ENCODE measurements at places on chromosomes 3 and 15.

DNA sequence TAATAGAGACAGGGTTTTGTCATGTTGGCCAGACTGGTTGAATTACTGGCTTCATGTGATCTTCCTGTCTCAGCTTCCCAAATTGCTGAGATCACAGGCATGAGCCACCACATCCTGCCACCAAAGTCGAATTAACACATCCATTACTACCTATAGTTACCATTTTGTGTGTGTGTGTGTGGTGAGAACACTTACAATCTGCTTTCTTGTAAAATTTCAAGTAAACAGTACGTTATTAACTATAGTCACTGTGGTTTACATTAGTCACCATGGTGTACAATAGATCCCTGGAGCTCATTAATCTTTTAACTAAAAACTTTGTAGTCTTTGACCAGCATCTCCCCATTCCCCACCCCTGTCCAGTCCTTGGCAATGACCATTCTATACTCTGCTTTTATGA, 270.0 kb downstream of the NAALADL2 start:
- DNase-seq, result no peak

GRCh38 chr3:6860954-6861624, at the start of gene GRM7:
GRM7 (plus strand) TSS chr3:6861115.
- no peak for DNase-seq

- DNase-seq, result no peak
Observed at GRCh38 chr3:178826435-178827123, 245.0 kb downstream of the ZMAT3 start.

DNA sequence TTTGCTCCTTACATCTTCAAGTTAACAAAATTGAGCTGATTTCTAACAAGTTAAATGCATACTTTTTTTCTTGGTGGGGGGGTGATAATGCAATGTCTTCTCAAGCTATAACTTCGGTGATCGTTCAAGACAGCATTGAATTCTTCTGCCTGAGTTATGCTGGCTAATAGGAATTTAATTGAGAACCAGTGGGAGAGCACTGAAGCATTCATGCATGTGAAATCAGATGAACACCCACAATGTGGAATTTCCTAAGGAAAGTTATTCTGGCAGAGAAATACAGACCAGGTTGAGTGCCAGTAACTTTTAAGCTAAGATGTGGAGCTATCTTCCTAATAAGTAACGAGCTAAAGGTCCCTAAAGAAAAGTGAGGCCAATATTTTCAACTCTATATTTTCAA, 3.0 kb downstream of the SPATA16 start:
- DNase-seq, result no peak

GRCh38 chr3:106349191-106349881, 480.5 kb upstream of the CBLB start:
- DNase-seq, result no peak

DNA sequence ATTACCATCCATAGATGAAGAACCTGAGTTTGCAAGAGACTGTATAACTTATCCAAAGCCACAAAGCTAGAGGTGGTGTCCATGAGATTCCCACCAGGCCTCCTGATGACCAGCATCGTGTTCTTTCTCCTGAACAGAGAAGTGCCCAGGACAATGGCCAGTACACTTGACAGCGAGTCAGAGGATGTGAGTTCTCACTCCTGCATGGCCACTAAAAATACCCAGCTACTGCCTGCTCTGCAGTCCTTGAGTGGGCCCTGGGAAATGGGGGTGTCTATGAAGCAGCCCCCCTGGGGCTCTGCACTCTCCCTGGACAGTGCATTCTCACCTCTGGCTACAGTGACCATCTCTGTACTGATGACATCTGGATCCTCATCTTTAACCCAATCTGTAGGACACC, 201.2 kb downstream of the RPLP1 start:
- no peak for DNase-seq

DNA sequence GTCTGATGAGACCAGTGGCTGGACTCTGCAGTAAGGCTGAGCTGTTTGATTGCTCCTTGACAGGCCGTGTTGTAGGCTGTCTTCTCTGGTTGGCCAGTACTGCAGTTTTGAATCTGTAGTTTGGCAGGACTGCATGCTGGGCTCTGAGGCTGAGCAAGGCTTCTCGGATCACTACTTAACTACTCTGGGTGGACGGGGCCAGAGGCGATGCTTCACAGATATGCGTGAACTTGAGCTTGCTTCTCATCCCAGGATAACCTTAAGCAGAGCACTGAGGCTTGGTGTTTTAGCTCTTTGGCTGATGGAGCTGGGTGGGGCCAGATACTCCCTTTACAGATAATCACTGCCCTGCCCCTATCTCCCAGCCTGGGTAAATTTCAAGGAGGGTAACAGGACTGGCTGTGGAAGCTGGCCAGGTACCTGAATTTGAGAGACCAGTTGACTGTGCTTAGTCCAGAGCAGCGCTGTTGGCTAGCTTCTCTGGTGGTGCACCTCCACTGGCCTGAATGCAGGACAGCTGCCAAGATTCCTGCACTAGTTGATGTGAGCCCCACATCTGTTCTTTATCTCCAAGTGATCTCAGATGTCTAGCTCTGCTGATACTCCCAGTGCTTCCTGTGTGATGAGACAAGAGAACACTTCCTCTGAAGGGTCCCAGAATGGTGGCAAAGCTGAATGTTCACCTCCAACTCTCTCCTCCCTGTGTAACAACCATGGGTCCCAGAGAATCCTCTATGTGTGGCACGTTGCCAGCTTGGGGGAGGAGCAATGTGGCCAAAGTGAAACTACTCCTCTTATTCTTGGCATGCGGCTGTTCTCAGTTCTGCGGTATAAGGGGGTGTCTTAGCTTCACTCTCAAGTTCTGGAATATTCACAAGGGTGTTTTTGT, 37.9 kb downstream of the RPL39L start:
- peak; percentile 55 for DNase-seq

DNA sequence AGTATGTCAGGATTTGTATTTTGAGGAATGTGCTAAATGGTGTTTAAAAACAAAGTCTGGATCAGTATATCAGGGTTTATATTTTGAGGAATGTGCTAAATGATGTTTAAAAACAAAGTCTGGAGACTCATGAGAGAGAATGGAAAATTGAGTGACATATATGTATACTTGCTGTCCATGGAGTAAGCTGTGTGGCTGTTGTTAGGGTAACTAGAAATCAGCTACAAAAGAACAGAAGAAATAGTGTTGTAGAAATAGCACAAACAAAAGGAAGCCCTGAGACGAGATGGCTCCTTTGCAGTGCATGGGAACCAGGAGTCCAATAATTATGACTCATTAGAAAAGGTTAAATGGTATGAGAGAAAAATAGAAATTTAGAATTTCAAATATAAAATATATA, 282.7 kb upstream of the MANF start:
- DNase-seq, result no peak

GRCh38 chr3:23272820-23273219, 69.7 kb downstream of the UBE2E2 start:
- DNase-seq, result no peak

DNA sequence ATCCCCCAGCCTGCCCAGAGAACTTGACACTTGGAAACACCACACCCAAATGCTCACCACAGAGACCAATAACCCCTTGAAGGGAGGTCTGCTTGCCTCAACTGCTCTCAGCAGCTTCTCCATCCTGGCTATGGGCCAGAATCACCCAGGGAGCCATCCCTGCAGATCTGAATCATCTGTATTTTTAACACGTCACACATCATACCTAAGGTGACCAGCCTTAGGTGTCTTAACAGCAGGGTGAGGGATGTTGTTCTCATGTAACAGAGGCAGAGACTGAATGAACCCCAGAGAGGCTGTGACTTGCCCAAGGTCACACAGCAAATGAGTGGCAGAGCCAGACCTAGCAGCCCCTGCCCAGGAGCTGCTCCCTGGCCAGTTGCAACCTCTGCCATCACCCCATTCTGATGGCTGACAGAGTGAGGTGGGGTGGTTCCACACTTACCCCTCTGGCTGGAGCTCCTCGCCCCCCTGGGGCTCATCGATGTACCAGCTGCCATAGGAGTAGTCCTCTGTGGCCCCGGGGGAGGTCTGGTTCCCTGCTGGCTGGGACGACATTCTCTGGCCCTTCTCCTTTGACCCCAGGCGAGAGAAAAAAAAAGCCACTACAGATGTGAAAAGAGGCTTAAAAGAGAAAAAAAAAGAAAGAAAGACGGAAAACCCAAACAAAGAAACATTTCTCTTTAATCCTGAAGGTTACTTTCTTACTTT, 722 bp downstream of the STRA6 start:
- DNase-seq, result no peak

- no peak for DNase-seq
Observed at GRCh38 chr3:188745031-188745430, 426.7 kb upstream of the TPRG1 start.

GRCh38 chr3:53974324-53974723, 82.7 kb upstream of the SELENOK start:
- no peak for DNase-seq

- DNase-seq, result no peak
Observed at GRCh38 chr3:104458657-104459056, 908.1 kb upstream of the ALCAM start.
